ENCODE measurements at places on chromosomes 2 and 18.

GRCh38 chr2:241499146-241499965 lies 9.0 kb downstream of the STK25 start:
- no peaks in the 10 kb centered on the region for H3K4me1 ChIP-seq
- H3K27me3 ChIP-seq = no peaks in the 10 kb centered on the region
- no peak overlapping the region for H3K27ac ChIP-seq
- H3K4me3 ChIP-seq = no peak overlapping the region
- DNase-seq = no peak

GRCh38 chr2:221676566-221677172 lies 104.6 kb upstream of the EPHA4 start:
- H3K4me1 ChIP-seq = no peaks in the 10 kb centered on the region
- no peak for DNase-seq
- no peaks in the 10 kb centered on the region for H3K36me3 ChIP-seq
- H3K27ac ChIP-seq = no peak overlapping the region

- no peak for DNase-seq
- peak overlapping the region; percentile 5 for H3K27ac ChIP-seq
- peaks cover 5% of the 10 kb centered on the region for H3K4me1 ChIP-seq
- H3K36me3 ChIP-seq = peaks cover 5% of the 10 kb centered on the region
- H3K27me3 ChIP-seq = no peaks in the 10 kb centered on the region
- H3K4me3 ChIP-seq = no peak overlapping the region
These were observed 17.4 kb upstream of the NEMP2 start for GRCh38 chr2:190551928-190552327.

DNA sequence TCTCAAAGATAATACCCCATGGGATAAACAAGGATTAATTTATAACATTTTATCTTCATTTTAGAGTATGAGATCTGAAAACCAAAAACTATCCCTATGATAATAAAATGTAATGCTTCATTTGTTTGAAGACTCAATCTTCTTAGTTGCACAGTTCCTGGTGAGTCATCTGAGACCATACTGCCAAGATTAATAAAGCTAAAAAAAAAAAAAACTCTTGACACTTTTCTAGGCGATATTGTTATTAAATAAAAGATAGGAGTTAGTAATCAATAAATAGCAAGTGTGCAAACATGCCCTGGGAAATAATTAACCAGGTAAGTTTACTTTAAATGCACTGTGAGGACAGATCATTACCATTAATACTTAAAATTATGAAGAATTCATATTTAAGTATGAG lies 83.9 kb downstream of the RPE start:
- no peaks in the 10 kb centered on the region for H3K36me3 ChIP-seq
- DNase-seq = no peak
- no peak overlapping the region for H3K27ac ChIP-seq
- H3K4me3 ChIP-seq = no peak overlapping the region
- no peaks in the 10 kb centered on the region for H3K27me3 ChIP-seq

DNA sequence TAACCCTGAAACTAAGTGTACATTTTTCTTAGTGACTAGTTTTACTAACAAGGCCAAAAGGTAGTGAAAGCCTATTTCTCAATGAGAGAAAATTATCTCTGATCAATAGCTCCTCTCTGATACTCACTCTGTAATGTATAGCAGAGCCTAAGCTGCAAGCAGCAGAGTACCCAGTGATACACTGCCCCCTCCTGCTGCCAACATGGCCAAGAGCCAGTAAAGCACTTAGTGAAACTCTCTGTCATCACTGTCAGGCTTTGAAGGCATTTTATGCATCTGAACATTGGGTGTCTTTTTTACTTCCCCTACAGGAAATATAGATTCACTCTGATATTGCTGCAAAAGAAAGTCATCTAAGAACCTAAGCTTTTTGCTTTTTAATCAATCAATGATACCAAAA lies 784.1 kb upstream of the CDH7 start:
- H3K36me3 ChIP-seq = no peaks in the 10 kb centered on the region
- H3K4me3 ChIP-seq = no peak overlapping the region
- H3K27me3 ChIP-seq = no peaks in the 10 kb centered on the region

- DNase-seq = no peak
- H3K36me3 ChIP-seq = peaks cover under 1% of the 10 kb centered on the region
- H3K4me3 ChIP-seq = no peak overlapping the region
- H3K27me3 ChIP-seq = no peaks in the 10 kb centered on the region
- no peak overlapping the region for H3K27ac ChIP-seq
These were observed 157.8 kb upstream of the DAPL1 start for GRCh38 chr2:158637357-158637756.

- H3K4me1 ChIP-seq = peaks cover 7% of the 10 kb centered on the region
- H3K27me3 ChIP-seq = peaks cover 3% of the 10 kb centered on the region
- no peak overlapping the region for H3K27ac ChIP-seq
- no peaks in the 10 kb centered on the region for H3K36me3 ChIP-seq
- DNase-seq = no peak
These were observed 2.3 kb upstream of the FZD7 start for GRCh38 chr2:202031246-202031951.

DNA sequence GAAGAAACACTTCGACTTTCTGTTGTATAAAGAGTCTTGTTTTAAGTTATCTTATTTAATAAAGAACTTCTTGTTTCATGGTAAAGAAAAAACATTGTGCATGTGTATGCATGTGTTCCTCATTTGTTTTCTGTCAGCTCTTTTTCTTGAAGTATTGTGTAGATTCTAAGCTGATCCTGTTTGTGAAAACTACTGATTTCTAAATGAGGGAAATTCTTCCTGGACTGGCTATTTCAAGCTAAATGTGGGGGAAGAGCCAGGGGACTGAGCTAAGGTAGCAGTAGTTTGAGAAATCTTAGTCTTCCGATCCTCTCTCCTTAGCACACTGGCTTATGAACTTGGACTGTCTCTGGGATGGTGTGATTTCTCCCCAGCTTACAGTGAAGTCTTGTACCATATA lies 56.4 kb upstream of the RBMS1 start:
- H3K4me1 ChIP-seq = no peaks in the 10 kb centered on the region
- DNase-seq = no peak
- H3K36me3 ChIP-seq = no peaks in the 10 kb centered on the region
- H3K27ac ChIP-seq = no peak overlapping the region
- H3K4me3 ChIP-seq = no peak overlapping the region

- H3K36me3 ChIP-seq = peaks cover 21% of the 10 kb centered on the region
- H3K27me3 ChIP-seq = no peaks in the 10 kb centered on the region
- H3K4me1 ChIP-seq = peaks cover 13% of the 10 kb centered on the region
- peak overlapping the region; percentile 84 for H3K27ac ChIP-seq
These were observed 123.1 kb downstream of the EIPR1 start for GRCh38 chr2:3254442-3254941.

DNA sequence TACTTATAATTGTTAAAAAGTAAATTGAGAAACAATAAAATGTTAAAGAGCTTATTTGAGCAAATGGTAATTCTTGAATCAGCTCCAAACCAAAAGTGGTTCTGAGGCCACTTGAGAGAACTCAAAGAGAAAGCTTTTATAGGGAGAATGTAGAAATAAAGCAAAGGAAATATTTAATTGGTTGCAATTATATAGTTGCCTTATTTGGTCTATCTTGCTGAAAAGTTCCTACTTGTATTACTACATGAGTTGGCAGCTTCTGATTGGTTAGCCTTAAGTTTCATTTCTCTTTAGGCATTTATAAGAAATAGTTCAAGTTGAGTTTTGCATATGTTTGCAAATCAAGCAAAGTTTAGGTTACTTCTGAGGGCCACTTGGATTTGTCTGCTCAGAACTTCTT lies 38.1 kb downstream of the SCN2A start:
- peaks cover 8% of the 10 kb centered on the region for H3K4me1 ChIP-seq
- H3K27ac ChIP-seq = no peak overlapping the region
- no peak overlapping the region for H3K4me3 ChIP-seq

- no peak for DNase-seq
- no peak overlapping the region for H3K27ac ChIP-seq
- no peaks in the 10 kb centered on the region for H3K4me1 ChIP-seq
- no peak overlapping the region for H3K4me3 ChIP-seq
These were observed 294.5 kb downstream of the ZNF407 start for GRCh38 chr18:74892066-74892627.

GRCh38 chr2:143241403-143242088 lies 112.3 kb downstream of the ARHGAP15 start:
- H3K27me3 ChIP-seq = no peaks in the 10 kb centered on the region
- H3K27ac ChIP-seq = peak overlapping the region; percentile 57
- H3K4me3 ChIP-seq = no peak overlapping the region
- H3K36me3 ChIP-seq = peaks cover 15% of the 10 kb centered on the region

GRCh38 chr2:24872344-24873115 lies 47.5 kb downstream of the ADCY3 start:
- peaks cover 8% of the 10 kb centered on the region for H3K36me3 ChIP-seq
- peaks cover 9% of the 10 kb centered on the region for H3K4me1 ChIP-seq
- no peaks in the 10 kb centered on the region for H3K27me3 ChIP-seq
- DNase-seq = no peak

Measured in memory B cell (primary cell).